ENCODE measurements at places on chromosomes 13 and 19.

DNA sequence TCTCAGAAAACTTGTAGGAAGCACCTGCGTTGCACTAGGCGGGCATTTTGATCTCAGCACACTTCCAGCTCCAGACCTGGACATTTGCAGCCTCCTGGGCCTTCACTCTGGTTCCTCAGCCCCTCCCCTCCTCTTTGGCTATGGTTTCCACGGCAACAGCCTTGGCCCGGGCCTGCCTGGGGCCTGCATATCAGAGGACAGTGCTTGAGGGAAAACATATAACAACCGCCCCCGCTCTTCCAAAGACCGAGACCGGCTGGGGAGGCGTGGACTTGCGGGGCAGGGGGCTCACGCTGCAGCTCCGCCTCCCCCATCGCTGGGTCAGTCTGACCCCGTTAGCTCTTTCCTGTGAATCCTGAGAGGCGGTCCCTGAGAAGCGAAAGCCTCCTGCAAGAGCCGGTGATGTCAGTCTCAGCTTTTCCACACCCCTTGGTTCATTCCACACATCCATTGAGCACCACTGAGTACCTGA is 125.7 kb upstream of the PEG3 start:
- DNase-seq: no peak

DNA sequence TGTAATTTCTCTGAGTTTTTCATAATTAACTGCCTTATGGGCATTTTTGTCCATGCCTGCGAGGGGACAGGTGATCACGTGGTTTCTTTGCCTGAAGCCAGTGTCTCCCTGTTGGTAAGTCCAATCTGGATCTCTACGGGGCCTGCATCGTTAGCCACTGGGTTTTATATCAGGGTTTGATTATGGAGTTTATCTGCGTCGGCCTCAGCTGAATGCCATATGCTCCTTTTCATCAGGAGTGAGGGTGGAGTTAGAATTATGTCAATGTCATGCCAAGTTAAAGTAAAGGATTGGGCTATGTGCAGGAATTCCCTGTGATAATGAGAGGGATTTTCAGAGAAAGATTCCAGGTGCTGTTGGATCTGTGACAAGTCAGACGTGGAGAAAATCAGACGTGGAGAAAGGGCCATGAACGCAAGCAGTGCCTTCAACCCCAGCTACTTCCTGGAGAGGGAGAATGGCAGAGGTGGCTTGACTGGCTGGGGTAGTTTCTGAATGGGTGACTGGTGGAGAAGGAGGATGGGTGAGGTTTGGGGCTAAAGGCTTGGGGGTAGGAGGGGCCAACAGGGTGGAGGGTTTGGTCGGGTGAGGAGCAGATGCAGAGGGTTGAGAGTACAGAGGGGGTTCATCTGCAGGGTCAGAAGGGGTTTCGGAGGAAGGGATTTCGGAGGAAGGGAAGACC is 24.3 kb downstream of the TMEM255B start:
- no peak for DNase-seq

DNA sequence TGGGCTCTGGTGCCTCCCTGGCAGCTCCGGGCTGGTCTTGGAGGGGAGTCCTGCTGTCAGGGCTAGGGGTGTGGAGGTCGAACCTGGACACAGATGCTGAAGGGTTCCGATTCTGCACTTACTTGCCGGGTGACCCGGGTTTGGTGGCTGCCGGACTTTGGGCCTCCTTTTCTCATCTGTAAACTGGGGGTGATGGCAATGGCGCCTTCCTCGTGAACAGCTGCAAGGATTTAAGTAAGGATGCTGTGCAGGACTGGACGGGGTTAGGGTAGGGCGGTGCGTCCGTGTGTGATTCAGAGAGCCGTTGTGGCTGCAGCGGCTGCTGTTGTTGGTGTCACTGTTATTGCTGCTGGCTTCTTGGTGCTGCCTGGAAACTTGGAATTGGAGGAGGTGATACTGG is 2.4 kb downstream of the HPN start:
- DNase-seq: no peak

- DNase-seq: no peak
Observed at GRCh38 chr19:42075364-42075615, 676 bp upstream of the ZNF574 start.

- DNase-seq: no peak
Observed at GRCh38 chr19:18368504-18369222, 17.3 kb upstream of the GDF15 start.

GRCh38 chr13:27644302-27644701 is 22.6 kb downstream of the POLR1D start:
- peak; percentile 84 for DNase-seq

- peak; percentile 58 for DNase-seq
Observed at GRCh38 chr19:1825909-1826556, 14.0 kb upstream of the ATP8B3 start.

GRCh38 chr13:51759240-51759639 is 44.7 kb downstream of the DHRS12 start:
- DNase-seq: peak; percentile 42

- no peak for DNase-seq
Observed at GRCh38 chr13:98565726-98566565, 11.0 kb downstream of the STK24 start.

- DNase-seq: peak; percentile 29
Observed at GRCh38 chr19:44212866-44213346, 574 bp downstream of the ZNF227 start.

GRCh38 chr13:113851826-113852535 is 11.9 kb downstream of the GAS6 start:
- no peak for DNase-seq

- DNase-seq: no peak
Observed at GRCh38 chr13:98843482-98843877, 91.0 kb upstream of the SLC15A1 start.

GRCh38 chr13:22223411-22223810 is 552.5 kb downstream of the FGF9 start:
- no peak for DNase-seq

- no peak for DNase-seq
Observed at GRCh38 chr19:45919678-45920077, 5.1 kb upstream of the NANOS2 start.

DNA sequence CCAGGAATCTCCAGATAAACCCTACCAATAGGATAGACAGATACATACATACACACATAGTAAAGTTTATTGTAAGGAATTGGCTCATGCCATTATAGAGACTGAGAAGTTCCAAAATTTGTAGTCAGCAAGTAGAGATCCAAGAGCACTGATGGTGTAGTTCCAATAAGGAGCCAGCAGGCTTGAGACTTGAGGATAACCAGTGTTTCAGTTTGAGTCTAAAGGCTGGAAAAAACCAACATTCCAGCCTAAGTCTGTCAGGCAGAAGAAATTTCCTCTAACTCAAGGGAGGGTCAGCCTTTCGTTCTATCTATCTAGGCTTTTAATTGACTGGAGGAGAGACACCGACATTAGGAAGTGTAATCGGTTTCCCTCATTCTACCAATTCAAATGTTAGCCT is 110.2 kb upstream of the TSHZ3 start:
- no peak for DNase-seq

GRCh38 chr19:18586306-18586705 is 2.3 kb upstream of the REX1BD start:
- no peak for DNase-seq

- DNase-seq: no peak
Observed at GRCh38 chr13:26208287-26208686, 13.8 kb downstream of the RNF6 start.

DNA sequence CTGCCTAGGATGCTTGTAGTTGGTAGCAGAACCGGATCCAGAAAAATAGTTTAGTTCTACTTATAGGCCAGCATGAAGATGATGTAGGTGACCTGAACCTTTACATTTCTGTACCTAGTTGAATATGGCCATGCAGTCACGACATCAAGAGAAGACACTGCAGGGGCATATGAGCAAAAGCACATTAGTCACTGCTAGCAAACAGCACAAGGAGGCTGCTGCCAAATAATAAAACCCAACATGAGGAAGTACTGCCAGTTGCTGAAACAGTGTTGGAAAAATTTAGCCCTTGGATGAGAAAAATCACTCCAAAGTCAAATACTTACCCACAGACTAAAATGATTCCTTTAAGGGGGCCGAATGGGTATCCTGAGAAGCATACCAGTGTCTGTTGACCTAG is 20.8 kb downstream of the ERICH6B start:
- no peak for DNase-seq

- DNase-seq: no peak
Observed at GRCh38 chr19:1225440-1226226, 12.2 kb downstream of the CBARP start.

DNA sequence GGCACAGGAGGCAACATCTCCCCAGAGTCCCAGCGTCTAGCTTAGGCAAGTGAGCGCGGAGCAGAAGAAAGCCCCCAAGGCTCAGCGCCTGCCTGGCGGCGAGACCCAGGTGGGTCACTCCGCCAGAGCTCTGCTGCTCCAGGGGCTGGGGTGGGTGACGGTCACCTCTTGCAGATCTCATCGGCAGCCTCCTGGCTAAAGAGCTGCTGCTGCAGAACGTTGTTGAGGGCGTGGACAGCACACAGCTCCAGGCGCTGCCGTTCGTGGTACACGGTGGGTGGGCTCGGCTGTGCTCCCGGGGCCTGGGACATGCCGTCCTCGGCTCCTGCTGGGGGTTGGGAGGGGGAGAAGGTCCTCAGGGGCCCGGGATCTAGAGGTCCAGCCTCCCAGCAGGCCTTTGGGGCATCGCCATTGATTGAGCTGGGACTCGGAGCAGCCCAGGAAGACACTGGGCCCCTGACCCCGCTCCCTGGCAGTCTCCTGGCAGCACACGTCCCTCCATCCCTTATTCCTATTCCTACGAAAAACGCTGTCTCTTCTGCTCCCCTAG is 795 bp downstream of the JOSD2 start:
- DNase-seq: no peak

- DNase-seq: no peak
Observed at GRCh38 chr13:109816112-109816807, 29.9 kb upstream of the IRS2 start.

GRCh38 chr19:31139871-31140505 is 209.2 kb downstream of the TSHZ3 start:
- peak; percentile 92 for DNase-seq

GRCh38 chr13:50887151-50887550 is 22.4 kb upstream of the RNASEH2B start:
- DNase-seq: no peak

- no peak for DNase-seq
Observed at GRCh38 chr13:27007166-27007565, 164.4 kb downstream of the USP12 start.

DNA sequence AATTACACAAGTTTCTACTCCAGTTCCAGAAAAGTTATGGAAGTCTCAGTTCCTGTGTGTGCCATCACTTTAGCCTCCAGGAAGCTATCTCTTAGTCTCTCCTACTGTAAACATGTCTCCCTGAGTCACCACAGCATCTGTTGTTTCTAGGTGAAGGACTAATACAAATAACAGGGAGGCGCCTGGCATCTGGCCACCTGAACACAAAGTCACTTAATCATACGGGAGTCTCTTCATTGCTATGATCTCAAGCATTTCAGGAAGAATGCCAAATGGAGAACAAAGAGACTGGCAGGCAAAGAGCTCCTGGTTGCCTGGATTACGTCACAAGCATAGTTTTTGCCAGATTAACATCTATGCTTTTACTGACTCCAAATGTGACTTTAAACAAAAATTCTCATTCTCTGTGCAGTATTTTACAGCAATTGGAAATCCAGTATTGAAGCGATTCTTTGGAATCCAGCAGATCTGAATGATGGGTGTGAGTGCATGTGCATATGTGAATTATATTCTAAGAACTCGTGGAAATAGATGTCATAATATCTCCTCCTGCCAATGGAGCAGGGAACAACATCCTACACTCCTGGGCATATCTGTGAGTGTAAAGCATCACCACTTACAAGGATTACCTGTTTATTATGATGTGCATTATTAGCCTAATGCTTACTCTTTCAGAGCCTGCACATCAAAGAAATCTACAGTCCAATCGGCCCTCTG is 572.8 kb downstream of the PCDH9 start:
- DNase-seq: peak; percentile 93

- DNase-seq: no peak
Observed at GRCh38 chr19:54099190-54099902, 1.3 kb downstream of the OSCAR start.

DNA sequence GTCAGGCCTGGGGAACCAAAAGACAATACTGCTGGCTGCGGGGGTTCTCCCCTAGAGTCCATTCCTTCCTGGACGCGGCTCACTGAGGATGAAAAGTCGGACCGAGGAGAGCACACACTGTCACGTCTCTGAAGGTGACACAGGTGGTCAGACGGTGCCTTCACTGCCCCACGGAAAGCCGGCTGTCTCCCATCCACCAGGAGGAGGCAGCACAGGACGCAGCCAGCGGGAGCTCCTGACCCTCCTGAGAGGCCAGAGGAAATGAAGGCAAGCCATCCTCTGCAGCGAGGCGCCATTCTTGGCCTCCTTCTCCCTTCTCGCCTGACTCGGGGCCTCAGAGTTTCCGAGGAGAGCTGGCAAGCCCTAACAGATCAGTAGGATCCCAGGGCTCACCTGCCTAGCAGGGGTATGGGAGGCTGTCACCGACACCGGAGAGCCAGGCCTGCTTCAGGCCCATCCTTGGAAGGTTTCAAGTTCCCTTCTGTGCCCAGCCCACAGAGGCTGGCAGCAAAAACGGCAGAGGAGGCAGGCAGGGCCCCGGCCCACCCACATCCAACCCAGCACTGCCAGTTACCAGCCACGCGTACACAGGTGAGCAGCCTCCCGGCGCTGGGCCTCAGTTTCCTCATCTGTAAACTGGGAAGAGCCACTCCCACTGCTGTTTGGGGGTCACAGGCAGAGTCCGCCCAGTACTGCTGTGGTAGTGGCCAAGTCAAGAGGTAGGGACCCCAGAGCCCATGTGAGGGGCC is 4.5 kb downstream of the REXO1 start:
- DNase-seq: no peak

GRCh38 chr13:36848199-36848982 is 29.4 kb downstream of the RFXAP start:
- DNase-seq: no peak

- peak; percentile 20 for DNase-seq
Observed at GRCh38 chr19:289651-290371, 1.4 kb downstream of the PLPP2 start.

GRCh38 chr13:112962911-112963625 is 5.9 kb upstream of the MCF2L start:
- no peak for DNase-seq

GRCh38 chr19:33235996-33236350 is 10.3 kb upstream of the SLC7A10 start:
- no peak for DNase-seq

- DNase-seq: no peak
Observed at GRCh38 chr19:35060160-35060855, 18.8 kb downstream of the HPN start.

GRCh38 chr13:99246100-99246499 is 12.1 kb downstream of the GPR18 start:
- DNase-seq: no peak

- DNase-seq: peak; percentile 97
Observed at GRCh38 chr13:106418556-106418955, 116.9 kb downstream of the EFNB2 start.

GRCh38 chr13:113506871-113507388 is 16.4 kb upstream of the DCUN1D2 start:
- DNase-seq: no peak

DNA sequence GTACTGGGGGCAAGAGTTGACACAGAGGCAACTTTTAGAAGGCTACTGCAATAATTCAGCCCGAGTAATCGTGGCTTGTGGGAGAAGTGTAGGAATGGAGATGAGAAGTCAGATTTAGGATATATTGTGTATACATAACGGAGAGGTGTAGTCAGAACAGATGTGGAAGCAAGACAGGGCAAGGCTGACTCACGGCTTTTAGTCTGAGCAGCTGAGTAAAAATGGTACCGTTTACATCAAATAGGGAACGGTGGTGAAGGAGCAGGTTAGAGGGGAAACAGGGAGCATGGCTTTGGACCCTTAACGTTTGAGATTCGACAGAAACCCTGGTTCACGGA is 796 bp upstream of the LSM14A start:
- DNase-seq: peak; percentile 83

GRCh38 chr19:296476-297225 is 5.4 kb upstream of the PLPP2 start:
- DNase-seq: no peak

- DNase-seq: no peak
Observed at GRCh38 chr13:81058211-81058915, 717.4 kb upstream of the SPRY2 start.
